ENCODE measurements at places on chromosomes 11 and 22.

DNA sequence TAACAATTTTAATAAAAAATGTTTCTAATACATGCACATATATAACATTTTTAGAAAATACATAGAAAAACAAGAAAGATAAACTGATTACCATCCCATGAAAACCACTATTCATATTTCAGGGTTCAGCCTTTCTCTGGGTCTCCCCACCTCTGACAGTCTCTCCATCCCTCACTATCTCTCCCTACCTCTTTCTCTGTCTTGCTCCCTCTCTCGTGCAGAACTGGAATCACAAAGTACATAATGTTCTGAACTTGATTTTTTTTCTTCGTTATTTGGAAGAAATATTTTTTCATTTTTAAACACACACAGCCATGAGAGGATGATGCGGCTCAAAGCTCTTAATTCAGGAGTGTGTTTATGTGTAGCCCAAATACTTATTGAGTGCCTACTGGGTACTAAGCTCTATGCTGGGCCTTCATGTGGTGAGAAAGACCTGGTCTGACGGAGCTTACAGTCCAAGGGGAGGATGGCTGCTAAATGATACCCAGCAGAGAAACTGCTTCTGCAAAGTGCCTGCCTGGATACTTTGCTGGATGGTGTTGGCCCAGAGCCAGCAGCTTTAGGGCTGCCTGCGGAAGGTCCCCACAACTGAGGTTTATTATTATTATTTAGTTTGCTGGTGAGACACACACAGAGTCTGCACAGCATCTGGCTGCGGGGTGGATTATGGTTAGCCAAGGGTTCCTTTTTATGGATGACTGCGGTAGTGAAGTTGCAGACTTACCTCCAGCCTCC lies 42.6 kb downstream of the SC5D start:
- no peak for DNase-seq

DNA sequence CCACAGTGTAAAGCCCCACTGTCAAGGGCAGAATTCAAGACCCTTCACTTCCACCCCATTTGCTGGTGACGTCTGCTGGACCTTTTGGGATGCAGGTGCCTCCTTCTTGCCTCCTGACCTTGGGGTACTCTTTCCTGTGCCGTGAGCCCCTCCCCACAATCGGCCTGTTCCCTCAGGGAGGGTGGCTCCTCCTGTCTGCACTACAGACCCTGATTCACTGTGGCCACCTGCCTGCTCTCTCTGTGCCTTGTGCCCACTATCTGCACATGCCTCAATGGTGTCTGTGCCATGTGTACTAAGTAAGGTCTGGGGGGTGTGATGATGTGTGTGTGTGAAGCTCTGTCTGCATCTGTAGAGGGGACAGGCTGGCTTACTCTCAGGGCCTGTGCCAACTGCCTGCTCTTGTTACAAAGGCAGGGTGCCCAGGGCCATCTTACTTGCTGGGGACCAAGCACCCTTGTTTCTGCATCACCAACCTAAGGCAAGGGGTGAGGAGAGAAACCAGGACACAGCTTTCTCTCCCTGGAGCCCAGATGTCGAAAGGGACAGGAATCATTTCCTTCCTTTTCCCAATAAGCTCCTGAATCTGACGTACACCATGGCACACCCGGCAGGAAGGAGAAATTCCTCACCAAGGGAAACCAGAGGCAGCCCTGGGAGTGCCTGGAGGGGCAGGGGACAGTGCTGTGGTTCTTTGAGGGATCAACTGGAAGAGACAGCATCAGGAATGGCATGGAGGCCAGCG lies 3.7 kb downstream of the PPM1F start:
- no peak for DNase-seq

DNA sequence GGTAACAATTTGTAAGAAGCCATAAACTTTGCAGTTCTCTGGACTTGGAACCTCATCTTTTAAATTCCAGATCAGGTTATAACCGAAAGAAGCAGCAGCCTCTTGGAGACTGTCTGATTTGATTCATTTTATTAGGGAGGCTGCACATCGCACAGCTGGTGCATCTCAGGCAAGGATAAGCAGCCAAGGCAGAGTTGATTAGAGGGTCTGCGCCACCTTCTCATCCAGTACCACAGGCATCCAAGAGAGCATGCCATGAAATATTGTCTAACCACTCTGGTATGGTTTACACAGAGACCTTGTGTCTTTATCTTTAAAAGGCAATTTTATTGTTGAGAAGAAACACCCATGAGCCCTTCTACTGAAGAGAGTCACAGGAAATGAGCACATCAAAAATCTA lies 16.2 kb upstream of the CWF19L2 start:
- no peak for DNase-seq

DNA sequence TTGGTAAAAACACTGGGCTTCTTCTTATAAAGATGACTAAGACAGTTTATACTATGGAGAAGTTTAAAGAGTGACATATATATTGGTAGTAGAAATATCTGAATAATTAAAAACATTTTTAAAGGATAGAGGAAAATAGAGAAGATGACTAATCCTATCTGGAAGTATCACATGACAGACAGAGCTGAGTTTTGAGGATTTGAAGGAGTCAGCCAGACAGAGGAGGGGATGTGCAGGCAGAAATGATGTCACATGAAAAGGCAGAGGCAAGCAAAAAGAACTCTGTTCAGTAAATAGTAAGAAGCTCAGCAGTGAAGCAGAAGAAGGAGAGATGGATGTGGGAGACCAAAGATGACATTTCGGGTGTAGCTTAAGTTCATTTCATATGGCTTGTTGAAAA lies 1.6 kb downstream of the OR10A2 start:
- DNase-seq = no peak

GRCh38 chr11:109138196-109138595 lies 283.8 kb upstream of the C11orf87 start:
- DNase-seq = no peak
